ENCODE measurements at places on chromosomes 13 and 19. TPM values are rescaled to one million over a fixed set of nuclear protein-coding genes. Genes with fewer than 3 reads are reported as not detected.
A peak's percentile ranks its signal among the peaks of the same experiment; 100 is the strongest.

DNA sequence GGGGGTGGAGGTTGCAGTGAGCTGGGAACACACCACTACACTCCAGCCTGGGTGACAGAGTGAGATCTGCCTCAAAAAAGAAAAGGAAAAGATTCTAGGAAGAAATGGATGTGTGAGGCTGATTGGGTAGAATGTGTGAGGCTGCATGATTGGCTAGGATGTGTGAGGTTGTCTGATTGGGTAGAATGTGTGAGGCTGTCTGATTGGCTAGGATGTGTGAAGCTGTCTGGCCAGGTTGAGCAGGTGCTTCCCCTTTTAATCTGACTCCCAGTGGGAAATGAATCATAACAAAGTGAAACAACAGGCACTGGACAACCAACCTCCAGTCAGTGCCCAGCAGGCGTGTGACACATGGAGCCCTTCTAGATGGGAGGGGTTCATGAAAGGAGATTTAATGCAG lies 14.7 kb downstream of the C13orf46 start:
- H3K27ac ChIP-seq = no peak overlapping the region
- no peaks in the 10 kb centered on the region for H3K27me3 ChIP-seq
- DNase-seq = no peak
- no peak overlapping the region for H3K4me3 ChIP-seq
- no peaks in the 10 kb centered on the region for H3K36me3 ChIP-seq

DNA sequence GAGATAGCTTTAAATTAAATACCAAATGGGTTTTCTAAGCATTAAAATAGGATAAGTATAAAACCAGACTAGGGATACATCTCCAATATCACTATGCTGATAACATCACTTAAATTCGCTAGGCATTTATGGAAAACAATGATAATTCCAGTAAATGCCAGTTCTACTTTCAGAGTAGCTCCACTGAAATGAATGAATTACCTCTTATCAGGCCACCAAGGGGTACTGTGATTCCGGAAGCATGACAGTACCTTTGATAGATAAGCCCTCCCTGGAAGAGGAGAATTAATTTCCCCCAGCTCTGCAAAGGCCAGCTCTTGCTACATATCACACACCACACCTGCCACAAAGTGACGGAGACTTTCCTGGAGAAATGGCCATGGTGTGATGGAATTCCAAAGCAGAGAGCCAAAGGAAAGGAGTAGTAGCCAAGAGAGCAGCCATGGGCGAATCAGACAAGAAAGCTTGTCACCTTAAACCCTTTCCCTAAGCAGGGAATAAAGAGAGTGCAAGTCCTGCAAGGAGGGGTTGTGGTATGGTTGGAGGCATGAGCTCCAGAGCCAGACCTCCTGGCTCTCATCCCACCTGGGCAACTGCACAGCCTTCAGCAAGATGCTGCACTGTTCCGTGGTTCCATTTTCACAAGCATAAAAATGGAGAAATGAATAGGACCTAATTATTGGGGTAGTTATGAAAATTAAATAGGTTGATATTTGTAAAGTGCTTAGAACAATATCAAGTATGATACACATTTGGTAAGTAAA lies 423.1 kb downstream of the FGF14 start:
- H3K4me1 ChIP-seq = no peaks in the 10 kb centered on the region
- H3K4me3 ChIP-seq = no peak overlapping the region
- no peaks in the 10 kb centered on the region for H3K27me3 ChIP-seq
- no peak for DNase-seq

GRCh38 chr19:50797781-50798658 lies 7.8 kb downstream of the ACP4 start:
- H3K27me3 ChIP-seq = no peaks in the 10 kb centered on the region
- no peak overlapping the region for H3K27ac ChIP-seq
- H3K4me3 ChIP-seq = no peak overlapping the region
- no peaks in the 10 kb centered on the region for H3K36me3 ChIP-seq
- no peak for DNase-seq

DNA sequence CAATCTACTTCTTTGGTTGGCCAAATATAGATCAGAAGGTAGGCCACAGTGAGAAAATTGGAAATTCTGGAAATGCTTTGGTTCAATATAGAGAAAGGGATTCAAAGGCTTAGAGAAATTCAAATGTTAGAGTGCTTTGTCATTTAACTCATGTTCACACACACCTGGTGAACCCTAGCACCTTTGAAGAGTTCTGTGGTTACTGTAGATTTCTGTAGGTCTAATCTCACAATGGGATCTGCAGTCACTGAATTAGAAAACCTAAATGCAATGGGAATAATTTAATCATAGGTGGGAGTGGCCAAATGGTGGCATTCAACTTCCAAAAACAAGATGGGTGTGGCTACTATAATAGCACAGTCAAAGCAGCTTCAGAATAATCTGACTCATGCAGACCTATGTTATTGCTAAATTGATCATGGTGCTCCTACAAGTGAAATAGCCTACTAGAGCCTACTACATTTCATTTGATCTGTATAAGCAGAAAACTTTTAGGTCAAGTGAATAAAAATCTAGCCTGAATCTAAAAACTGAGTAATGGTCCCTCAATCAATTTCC lies 1152.9 kb downstream of the PCDH9 start:
- H3K27me3 ChIP-seq = no peaks in the 10 kb centered on the region
- H3K4me1 ChIP-seq = no peaks in the 10 kb centered on the region
- no peak overlapping the region for H3K27ac ChIP-seq
- no peak for DNase-seq
- H3K4me3 ChIP-seq = no peak overlapping the region
- no peaks in the 10 kb centered on the region for H3K36me3 ChIP-seq

- H3K4me1 ChIP-seq = no peaks in the 10 kb centered on the region
- H3K27me3 ChIP-seq = no peaks in the 10 kb centered on the region
- DNase-seq = no peak
- H3K36me3 ChIP-seq = no peaks in the 10 kb centered on the region
- H3K27ac ChIP-seq = no peak overlapping the region
- H3K4me3 ChIP-seq = no peak overlapping the region
Measured at GRCh38 chr13:58946274-58946673, 1217.5 kb downstream of the DIAPH3 start.

- no peaks in the 10 kb centered on the region for H3K27me3 ChIP-seq
- H3K4me1 ChIP-seq = no peaks in the 10 kb centered on the region
- H3K4me3 ChIP-seq = no peak overlapping the region
- no peaks in the 10 kb centered on the region for H3K36me3 ChIP-seq
- DNase-seq = no peak
Measured at GRCh38 chr13:52446265-52446664, 4.2 kb downstream of the VPS36 start.

DNA sequence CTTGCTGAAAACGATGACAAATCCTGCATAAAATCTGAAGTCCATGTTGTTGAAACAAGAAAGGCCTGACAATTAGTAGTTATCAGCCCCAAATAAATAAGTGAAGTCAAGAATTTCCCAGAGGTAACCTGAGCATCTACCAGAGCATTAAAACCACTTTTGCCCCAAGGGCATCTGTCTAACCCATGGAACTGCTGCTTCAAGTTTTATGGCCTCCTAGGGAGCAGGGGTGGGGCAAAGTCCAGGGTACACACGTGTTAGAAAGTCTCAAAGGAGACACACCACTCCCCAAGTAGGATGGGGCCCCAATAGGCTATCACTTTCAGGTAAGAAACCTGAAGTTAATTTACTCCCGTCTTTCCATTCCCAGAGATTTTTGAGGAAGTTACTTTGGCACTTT lies 81.1 kb downstream of the CACNA1A start:
- DNase-seq = no peak
- H3K27me3 ChIP-seq = no peaks in the 10 kb centered on the region
- no peak overlapping the region for H3K4me3 ChIP-seq
- H3K4me1 ChIP-seq = no peaks in the 10 kb centered on the region
- no peak overlapping the region for H3K27ac ChIP-seq

DNA sequence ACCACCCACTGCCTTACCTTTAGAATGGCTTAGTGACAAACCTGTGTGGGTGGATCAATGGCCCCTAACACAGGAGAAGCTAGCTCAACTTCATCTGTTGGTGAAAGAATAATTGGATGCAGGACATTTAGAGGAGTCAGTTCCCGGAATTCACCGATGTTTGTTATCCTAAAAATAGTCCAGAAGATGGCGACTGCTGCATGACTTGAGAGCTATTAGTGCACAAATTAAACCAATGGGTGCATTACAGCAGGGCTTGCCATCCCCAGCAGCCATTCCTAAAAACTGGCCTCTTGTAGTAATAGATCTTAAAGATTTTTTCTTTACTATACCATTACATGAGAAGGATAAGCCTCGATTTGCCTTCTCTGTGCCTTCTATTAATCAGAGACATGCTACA lies 46.8 kb upstream of the ZNF726 start:
- no peak overlapping the region for H3K27ac ChIP-seq
- H3K4me1 ChIP-seq = no peaks in the 10 kb centered on the region
- no peak for DNase-seq
- H3K27me3 ChIP-seq = no peaks in the 10 kb centered on the region
- no peaks in the 10 kb centered on the region for H3K36me3 ChIP-seq

GRCh38 chr13:76004416-76004815 lies 368.3 kb downstream of the LMO7 start:
- DNase-seq = no peak
- H3K4me3 ChIP-seq = no peak overlapping the region
- no peak overlapping the region for H3K27ac ChIP-seq
- no peaks in the 10 kb centered on the region for H3K27me3 ChIP-seq

GRCh38 chr19:46232029-46232428 lies 2.5 kb downstream of the IGFL1 start:
- H3K27me3 ChIP-seq = no peaks in the 10 kb centered on the region
- peak; percentile 49 for DNase-seq
- H3K36me3 ChIP-seq = no peaks in the 10 kb centered on the region
- no peak overlapping the region for H3K4me3 ChIP-seq
- H3K4me1 ChIP-seq = no peaks in the 10 kb centered on the region
- no peak overlapping the region for H3K27ac ChIP-seq

GRCh38 chr13:54337540-54337939 lies 1308.9 kb downstream of the OLFM4 start:
- H3K27ac ChIP-seq = no peak overlapping the region
- no peaks in the 10 kb centered on the region for H3K36me3 ChIP-seq
- no peaks in the 10 kb centered on the region for H3K4me1 ChIP-seq
- no peak for DNase-seq
- no peaks in the 10 kb centered on the region for H3K27me3 ChIP-seq

GRCh38 chr13:93977986-93978385 lies 501.5 kb downstream of the DCT start:
- H3K27me3 ChIP-seq = no peaks in the 10 kb centered on the region
- no peak for DNase-seq
- H3K27ac ChIP-seq = no peak overlapping the region
- no peak overlapping the region for H3K4me3 ChIP-seq
- H3K4me1 ChIP-seq = no peaks in the 10 kb centered on the region
- no peaks in the 10 kb centered on the region for H3K36me3 ChIP-seq

DNA sequence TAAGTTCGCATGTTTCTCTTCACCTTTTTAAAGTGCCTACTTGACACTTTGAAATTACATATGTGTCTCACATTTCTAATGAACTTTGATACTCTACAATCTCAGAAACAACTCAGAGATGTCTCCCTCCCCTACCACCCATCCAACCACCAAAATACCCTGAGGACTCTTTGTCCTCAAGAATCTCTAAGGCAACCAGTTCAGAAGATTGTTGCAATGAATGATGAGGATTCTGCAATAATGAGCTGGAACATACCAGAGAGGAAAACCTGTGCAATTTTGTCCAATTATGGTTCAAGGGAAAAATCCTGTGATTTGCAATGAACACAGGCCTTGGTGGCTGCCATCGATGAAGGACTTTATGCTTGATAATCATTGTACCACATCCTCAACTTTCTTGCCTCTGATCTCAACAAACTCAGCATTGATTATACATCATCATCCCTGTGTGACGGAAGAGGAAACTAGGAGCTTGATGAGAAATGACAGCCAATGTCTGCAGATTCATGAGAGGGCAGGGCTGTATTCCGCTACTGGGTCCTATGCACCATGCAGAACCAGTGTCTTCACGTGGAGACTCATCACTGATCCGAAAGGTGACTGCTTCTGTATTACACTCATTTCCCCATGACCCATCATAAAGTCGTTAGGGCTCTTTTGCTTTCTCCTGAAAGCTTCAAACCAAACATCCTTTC lies 1.1 kb downstream of the FPR1 start:
- H3K27ac ChIP-seq = no peak overlapping the region
- H3K36me3 ChIP-seq = no peaks in the 10 kb centered on the region
- H3K4me1 ChIP-seq = no peaks in the 10 kb centered on the region
- no peak for DNase-seq

The GRIN3B gene
- not detected for total RNA-seq

The ERFL gene
- not detected for total RNA-seq

The FSD1 gene
- total RNA-seq = 0.88 TPM

The WASF3 gene
- 67.0 TPM for total RNA-seq

The UQCR11 gene
- total RNA-seq = 63.4 TPM

The CGB8 gene
- total RNA-seq = not detected

The EPSTI1 gene
- total RNA-seq = 5.1 TPM
